Esophagus squamous epithelium (tissue), 5 donors: ENCODE measurements at places on chromosomes 2 and 18. TPM values are rescaled to one million over a fixed set of nuclear protein-coding genes. Genes with fewer than 3 reads are reported as not detected.
A peak's percentile ranks its signal among the peaks of the same experiment; 100 is the strongest.

DNA sequence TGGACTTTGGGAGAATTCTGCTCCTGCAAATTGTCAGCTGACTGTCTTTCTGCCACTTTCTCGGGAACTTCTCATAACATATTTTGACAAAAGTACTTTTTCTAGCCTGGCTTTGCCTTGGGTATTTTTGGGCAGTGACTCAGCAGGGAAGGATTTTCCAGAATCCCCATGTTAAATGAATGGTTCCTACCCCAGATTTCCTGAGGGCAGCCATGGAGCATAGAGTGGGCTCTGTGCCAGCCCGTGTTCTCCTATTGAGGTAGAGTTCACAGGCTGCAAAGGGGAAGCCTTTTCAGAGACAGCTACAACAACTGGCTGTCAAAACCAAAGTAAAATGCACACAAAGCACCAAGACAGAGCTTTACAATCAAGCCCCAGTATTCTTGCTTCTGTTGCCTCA lies 59.8 kb downstream of the BMP10 start:
- no peaks in the 10 kb centered on the region for H3K36me3 ChIP-seq
- DNase-seq = no peak
- peak overlapping the region; percentile 62 for H3K27ac ChIP-seq
- no peaks in the 10 kb centered on the region for H3K27me3 ChIP-seq

GRCh38 chr2:231331533-231331932 lies 64.0 kb upstream of the B3GNT7 start:
- DNase-seq = no peak
- H3K27me3 ChIP-seq = no peaks in the 10 kb centered on the region
- no peak overlapping the region for H3K27ac ChIP-seq
- H3K4me3 ChIP-seq = no peak overlapping the region

GRCh38 chr18:37381554-37381953 lies 184.0 kb downstream of the CELF4 start:
- no peaks in the 10 kb centered on the region for H3K27me3 ChIP-seq
- DNase-seq = no peak
- no peak overlapping the region for H3K27ac ChIP-seq
- no peaks in the 10 kb centered on the region for H3K4me1 ChIP-seq

DNA sequence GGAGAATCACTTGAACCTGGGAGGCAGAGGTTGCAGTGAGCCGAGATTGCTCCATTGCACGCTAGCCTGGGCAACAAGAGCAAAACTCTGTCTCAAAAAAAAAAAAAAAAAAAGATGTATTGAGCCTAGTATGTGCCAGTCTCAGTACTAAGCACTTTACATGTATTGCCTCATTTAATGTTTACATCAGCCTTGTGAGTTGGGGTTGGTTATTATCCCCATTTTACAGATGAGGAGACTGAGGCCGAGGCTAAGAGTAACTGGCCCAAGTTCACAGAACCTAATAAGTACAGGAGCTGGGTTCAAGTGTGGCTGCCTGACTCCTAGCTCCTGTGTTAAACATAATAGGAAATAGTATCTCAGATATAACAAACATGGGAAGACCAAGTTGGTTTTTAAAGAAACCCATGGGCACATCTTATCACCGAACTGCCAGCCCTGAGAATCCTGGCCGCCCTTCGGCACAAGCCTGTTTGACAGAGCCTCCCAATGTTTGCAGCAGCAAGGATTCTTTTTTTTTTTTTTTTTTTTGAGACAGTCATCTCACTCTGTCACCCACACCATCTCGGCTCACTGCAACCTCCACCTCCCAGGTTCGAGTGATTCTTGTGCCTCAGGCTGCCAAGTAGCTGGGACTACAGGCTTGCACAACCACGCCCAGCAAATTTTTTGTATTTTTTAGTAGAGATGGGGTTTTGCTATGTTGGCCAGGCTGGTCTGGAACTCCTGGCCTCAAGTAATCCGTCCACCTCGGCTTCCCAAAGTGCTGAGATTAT lies 24.2 kb upstream of the GMPPA start:
- peaks cover 2% of the 10 kb centered on the region for H3K4me1 ChIP-seq
- no peak overlapping the region for H3K27ac ChIP-seq
- H3K27me3 ChIP-seq = no peaks in the 10 kb centered on the region

Gene GPC1
- total RNA-seq = 65.2 TPM

GRCh38 chr2:133977405-133977804 lies 276.5 kb upstream of the MGAT5 start:
- no peak overlapping the region for H3K4me3 ChIP-seq
- H3K4me1 ChIP-seq = no peaks in the 10 kb centered on the region
- no peaks in the 10 kb centered on the region for H3K27me3 ChIP-seq
- no peak for DNase-seq
- no peaks in the 10 kb centered on the region for H3K36me3 ChIP-seq

Gene CABYR
- total RNA-seq = 0.61 TPM

DNA sequence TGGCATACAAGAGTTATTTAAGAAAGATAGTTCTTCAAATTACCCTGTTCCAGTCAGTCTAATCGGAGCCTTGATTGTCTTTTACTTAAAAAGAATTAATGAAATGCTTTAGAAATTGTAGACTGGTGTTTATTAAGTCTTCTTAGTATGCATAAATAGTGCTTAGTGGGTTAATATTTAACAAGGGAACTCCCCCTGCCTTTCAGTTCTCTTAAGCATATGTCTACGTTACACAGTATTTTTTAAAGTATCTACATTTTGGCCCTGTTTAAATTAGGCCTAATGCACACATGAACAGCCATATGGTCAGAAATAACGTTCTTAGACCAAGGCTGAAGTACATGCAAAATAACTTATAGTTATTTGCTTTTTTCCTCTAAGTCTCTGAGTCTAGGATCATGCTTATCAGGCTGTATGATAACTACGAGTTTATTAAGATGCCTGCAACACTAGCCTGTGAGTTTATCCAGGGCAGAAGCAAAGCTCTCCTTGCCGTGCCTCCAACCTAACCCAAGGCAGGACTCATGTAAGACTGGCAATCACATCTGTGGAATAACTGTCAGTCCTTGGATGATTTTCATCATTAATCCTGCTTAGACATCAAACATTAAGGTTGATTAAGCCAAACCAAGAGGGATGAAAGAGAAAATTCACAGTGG lies 6.7 kb downstream of the BCL2 start:
- no peak for DNase-seq
- no peaks in the 10 kb centered on the region for H3K36me3 ChIP-seq
- peak overlapping the region; percentile 30 for H3K27ac ChIP-seq
- no peaks in the 10 kb centered on the region for H3K4me1 ChIP-seq

DNA sequence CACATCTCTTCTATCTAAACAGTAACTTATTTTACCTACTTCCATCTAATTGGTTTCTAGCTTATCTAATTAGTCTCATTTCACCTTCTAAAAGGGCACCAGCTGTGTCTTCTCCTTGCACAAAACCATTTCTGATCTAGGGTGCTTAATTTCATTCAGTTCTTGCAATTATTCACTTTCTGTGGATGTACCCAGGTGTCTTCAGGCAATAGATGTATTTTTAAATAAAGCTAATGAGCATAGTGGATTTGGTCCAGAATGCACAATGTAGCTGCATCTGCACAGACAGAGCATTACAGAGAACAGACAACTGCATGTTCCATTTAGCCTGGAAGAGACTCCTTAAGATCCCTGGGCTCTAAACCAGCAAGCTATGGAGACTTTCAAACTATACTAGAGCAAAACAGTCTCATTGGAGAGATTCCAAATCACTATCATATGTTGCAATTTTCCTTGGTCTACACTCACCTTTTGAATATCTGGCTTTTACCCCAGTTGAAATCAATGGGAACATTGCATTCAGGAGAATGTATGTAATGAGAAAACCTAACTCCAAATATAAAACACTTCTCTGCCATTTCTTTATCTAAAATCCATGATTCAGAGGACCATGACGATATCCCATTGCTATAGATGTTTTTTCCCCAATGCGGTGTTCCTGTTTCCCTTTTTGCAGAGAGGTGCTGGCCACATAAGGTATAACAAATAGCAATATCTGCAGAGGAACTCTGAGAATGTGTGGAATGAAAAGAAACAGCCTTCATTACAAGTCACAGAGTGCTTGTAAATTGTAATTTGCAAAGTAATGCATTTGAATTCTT lies 3.5 kb upstream of the RFX8 start:
- peaks cover 15% of the 10 kb centered on the region for H3K4me1 ChIP-seq
- H3K4me3 ChIP-seq = no peak overlapping the region
- no peak overlapping the region for H3K27ac ChIP-seq
- no peaks in the 10 kb centered on the region for H3K27me3 ChIP-seq
- no peak for DNase-seq
- H3K36me3 ChIP-seq = no peaks in the 10 kb centered on the region

Gene WDR33
- total RNA-seq = 24.2 TPM

DNA sequence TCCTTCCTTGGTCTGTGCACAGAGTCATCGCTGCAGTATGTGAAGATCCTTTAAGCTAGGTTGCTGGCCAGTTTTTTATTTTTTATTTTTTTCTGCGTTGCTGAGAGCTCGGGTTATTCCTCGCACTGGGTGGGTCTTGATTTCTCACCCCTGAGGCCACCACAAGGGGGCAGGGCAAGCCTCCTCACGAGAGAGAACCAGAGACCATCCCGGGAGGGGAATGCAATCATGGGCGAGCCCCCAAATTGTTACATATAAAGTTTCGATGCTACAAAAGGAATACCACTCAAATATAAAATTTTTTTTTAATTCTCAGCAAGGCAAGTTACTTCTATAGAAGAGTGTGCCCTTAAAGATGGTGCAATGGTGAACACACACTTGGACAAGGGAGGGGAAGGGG lies 24.9 kb downstream of the HTR2B start:
- no peaks in the 10 kb centered on the region for H3K27me3 ChIP-seq
- no peak overlapping the region for H3K4me3 ChIP-seq
- H3K4me1 ChIP-seq = no peaks in the 10 kb centered on the region
- DNase-seq = no peak
- H3K27ac ChIP-seq = no peak overlapping the region
- no peaks in the 10 kb centered on the region for H3K36me3 ChIP-seq

Gene SERPINB10
- 0.26 TPM for total RNA-seq

- DNase-seq = no peak
- H3K36me3 ChIP-seq = no peaks in the 10 kb centered on the region
- no peaks in the 10 kb centered on the region for H3K27me3 ChIP-seq
- no peak overlapping the region for H3K27ac ChIP-seq
- no peaks in the 10 kb centered on the region for H3K4me1 ChIP-seq
Observed at GRCh38 chr2:226489775-226490541, 309.7 kb downstream of the IRS1 start.

DNA sequence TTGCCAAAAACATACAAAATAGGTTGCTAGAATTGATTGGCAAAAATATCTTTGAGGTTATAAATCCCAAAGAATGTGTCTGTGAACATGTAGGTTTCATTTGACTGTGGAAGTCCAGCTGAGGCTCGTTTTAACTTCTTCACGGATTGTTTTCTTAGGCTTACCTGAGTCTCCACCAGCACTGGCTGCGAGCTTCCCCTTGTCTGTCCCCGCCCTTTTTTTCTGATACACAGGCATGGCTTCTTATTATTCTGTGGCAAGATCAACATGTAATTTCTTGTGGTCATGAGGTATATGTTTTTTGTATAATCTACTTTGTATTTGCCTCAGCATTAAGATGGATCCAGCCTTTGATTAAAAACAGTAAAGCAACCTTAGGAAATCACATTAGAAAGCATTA lies 7.2 kb upstream of the SLC40A1 start:
- no peak for DNase-seq
- no peaks in the 10 kb centered on the region for H3K36me3 ChIP-seq
- no peak overlapping the region for H3K27ac ChIP-seq
- no peaks in the 10 kb centered on the region for H3K27me3 ChIP-seq
- no peaks in the 10 kb centered on the region for H3K4me1 ChIP-seq
- H3K4me3 ChIP-seq = no peak overlapping the region
